ENCODE measurements at places on chromosomes 2 and 18.

GRCh38 chr18:6355789-6356589 is 58.7 kb downstream of the L3MBTL4 start:
- no peak for DNase-seq

DNA sequence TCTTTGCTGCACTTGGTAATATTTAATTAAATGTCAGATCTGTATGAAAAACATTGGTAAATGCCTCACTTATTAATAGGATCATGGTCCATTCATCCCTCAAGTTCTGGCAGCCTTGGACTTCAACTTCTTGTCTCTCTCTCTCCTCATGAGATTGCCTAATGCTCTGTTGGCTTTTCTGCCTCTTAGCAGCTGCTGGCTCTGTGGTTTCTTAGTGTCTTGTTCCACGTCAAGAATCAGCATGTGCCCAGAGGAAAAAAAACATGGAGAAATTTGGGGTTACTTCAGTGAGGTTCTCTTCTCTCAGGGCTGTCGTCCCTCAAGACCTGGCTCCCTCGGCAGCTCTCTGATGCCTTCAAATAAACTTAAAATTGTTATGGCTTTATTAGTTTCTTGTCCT is 75.4 kb downstream of the TAF4B start:
- no peak for DNase-seq

GRCh38 chr2:62811972-62812371 is 106.5 kb downstream of the EHBP1 start:
- DNase-seq, result no peak

GRCh38 chr2:6986912-6987361 is 69.7 kb downstream of the RNF144A start:
- DNase-seq, result no peak

Measured in stimulated activated CD4-positive, alpha-beta T cell treated with anti-CD3 and anti-CD28 coated beads, Interleukin-1b, Interleukin-23, amount 100 ng/mL, for 1 hour (primary cell).